ENCODE measurements at places on chromosomes 12 and 14. TPM values are rescaled to one million over a fixed set of nuclear protein-coding genes. Genes with fewer than 3 reads are reported as not detected.

The NOS1 gene
- not detected for total RNA-seq

The KERA gene
- total RNA-seq: not detected

The MYH6 gene
- 0.07 TPM for total RNA-seq

The MOK gene
- 0.96 TPM for total RNA-seq

The GALNT16 gene
- not detected for total RNA-seq

The GLIPR1L1 gene
- total RNA-seq: not detected

The ZBTB25 gene
- total RNA-seq: 31.2 TPM

The PTPRB gene
- not detected for total RNA-seq

The KRT5 gene
- total RNA-seq: not detected

The DENR gene
- 52.7 TPM for total RNA-seq

The MEG3 gene
- not detected for total RNA-seq

The CLEC9A gene
- total RNA-seq: not detected

The VCPKMT gene
- total RNA-seq: 9.8 TPM

The SLC7A7 gene
- total RNA-seq: 0.25 TPM
